Kidney epithelial cell (primary cell): ENCODE measurements at places on chromosomes 11 and 22. TPM values are rescaled to one million over a fixed set of nuclear protein-coding genes. Genes with fewer than 3 reads are reported as not detected.

DNA sequence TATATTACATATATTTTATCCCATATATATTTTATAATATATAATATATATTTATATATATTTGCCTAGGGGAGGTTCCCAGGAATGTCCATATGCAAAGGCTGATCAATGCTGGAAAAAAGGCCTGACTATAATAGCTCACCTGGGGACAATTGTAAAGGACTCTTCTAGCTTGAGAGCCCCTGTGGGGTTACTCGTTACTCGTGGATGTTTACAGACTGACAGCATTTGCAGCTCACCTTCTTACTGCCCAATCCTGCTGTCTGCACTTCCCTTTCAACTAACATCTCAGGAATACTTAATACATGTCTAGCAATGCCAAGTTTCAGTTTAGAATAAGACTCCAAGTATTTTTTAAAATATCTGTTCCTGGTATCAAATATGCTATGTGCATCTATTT lies 1365.4 kb upstream of the RAG2 start:
- no peak for DNase-seq

Gene DUSP8
- 7.6 and 19.2 TPM in 2 replicates for total RNA-seq

DNA sequence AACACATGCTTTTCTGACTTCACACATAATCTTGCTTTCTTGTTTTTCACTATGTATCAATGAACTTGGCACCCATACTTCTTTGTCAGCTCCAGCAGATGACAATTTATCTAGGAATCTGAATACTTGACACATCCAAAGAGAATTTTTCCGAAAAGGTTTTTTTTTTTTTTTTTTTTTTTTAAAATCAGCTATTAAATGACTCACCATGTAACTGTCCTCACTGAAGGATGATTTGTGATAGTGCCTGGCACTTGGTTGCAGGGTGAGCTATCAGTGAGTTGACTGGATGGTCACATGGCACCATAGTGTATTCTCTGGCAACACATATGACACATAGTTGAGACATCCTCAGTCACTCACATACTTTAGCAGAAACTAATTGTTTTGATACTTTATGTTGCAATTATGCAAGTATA lies 133.4 kb upstream of the E2F8 start:
- peak; percentile 65 for DNase-seq

DNA sequence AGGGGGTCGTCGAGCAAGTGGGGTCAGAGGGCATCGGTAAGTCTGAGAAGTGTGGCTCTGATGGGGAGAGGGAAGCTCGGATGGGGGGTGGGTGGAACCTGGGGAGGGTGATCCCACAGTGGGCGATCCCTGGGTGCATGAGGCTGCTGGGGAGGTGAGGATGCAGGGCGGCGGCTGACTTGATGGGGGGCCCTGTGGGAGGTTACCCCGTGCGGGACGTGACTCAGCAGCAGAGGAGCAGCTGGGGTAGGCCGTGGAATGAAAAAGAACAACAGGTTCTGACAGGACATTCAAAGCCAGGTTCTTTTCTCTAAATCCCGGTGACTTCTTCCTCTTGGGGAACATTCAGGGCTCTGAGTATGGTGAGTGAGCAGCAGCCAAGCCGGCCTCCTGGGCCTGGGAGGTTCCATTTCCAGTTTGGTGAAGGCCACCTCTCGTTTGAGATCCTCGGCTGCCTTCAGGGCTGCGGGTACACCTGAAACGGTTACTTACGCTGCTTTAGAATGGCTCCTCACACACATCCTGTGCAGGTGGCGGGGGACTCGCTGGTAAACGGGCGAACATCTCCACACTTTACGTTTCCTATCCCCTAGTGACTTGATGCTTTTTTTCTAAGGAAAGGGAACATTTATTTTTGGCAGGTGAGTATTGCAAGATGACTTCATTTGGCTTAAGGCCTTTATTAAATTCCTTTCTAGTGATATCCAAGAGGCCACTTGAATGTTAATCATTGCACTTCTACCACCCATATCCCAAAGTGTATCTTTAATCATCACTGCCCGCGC lies 278.2 kb downstream of the TBC1D22A start:
- DNase-seq = no peak

Gene ADORA2A
- total RNA-seq = 0.21 and 0.46 TPM in 2 replicates

- no peak for DNase-seq
Measured at GRCh38 chr22:46708766-46709330, 29.2 kb downstream of the CERK start.

Gene FGF4
- not detected in 2 replicates for total RNA-seq

GRCh38 chr11:32034680-32035079 lies 56.2 kb upstream of the RCN1 start:
- DNase-seq = no peak

Gene IFT27
- total RNA-seq = 25.5 and 26.5 TPM in 2 replicates

GRCh38 chr11:68414496-68415221 lies 45.9 kb upstream of the PPP6R3 start:
- no peak for DNase-seq

Gene MED15
- total RNA-seq = 74.3 and 79.8 TPM in 2 replicates

Gene ABCC8
- total RNA-seq = not detected in 2 replicates

DNA sequence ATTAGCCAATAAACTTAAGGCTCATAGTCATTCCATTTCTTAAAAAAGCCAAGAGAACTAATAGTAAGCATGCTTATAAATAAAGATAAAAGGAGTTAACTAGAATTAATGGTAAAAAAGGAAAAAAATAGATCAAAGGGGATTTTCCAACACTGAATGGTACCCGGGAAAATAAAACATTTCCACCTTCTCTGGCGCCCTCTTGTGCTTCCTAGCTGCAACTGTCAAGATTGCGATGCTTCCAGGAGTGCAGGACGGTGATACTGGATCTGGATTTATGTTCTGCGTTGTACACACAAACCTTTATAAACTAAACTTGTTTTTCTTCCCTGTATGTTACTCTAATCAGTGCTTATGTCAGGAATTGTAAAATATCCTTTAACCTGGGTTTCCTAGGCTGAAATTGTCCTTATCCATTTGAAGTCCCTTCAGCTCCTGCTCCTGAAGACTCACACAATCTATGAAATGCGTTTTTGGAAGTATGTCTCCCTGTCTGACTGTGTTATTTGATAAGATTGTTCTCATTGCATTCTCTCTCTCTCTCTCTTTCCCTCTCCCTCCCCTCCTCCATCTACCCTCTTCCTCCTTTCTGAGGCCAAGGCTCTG lies 9.6 kb upstream of the HTATIP2 start:
- no peak for DNase-seq

Gene P4HA3
- total RNA-seq = 0.88 and 1.7 TPM in 2 replicates

DNA sequence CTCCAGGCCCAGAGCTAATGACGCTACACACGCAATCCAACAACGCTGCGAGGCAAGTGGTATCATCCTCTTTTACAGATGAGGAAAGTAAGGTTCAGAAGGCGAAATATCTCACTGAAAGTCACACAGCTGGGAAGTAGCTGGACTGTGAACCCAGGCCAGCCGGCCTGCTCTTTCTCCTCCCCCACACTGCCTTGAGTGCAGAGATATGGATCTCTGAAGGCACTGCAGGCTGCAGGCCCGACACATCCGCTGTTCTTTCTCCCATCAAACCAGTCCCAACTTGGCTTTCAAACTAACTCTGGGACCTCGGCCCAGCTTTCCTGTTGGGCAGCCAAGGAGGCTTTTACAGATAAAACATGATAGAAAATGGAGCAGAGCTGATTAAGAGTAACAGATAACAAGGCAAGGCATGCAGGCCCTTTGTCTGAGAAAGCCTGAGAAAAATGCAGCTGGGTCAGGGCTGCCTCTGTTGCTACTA lies 64.0 kb upstream of the PTPRJ start:
- no peak for DNase-seq

DNA sequence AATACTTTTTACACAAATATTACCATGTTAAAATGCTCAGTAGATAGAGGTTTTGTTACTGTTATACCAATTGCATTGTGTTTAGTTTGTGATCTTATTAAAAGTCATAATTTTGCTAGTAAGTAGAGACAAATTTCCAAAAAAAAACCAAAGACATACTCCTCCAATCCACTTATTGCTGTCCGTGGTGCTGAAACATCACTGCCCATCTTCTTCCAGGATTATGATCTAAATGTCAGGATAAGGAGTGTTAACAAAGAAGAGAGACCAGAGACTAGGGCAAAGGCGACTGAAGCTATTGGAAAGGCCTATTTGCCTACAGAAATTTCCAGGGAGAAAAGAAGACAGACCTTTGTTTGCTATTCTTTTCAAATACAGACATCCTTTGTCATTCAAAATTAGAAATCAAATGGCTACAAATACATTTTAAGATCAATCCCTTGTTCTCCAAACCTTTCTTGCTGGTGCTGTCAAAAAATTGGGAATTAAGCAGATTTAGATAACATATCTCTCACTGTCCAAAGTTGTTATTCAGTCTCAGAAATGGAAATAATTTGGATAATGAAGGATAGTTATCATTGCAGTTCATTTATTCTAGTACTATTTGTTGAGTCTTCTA lies 199.7 kb downstream of the C11orf91 start:
- no peak for DNase-seq

GRCh38 chr22:49462795-49463194 lies 364.9 kb downstream of the BRD1 start:
- no peak for DNase-seq

DNA sequence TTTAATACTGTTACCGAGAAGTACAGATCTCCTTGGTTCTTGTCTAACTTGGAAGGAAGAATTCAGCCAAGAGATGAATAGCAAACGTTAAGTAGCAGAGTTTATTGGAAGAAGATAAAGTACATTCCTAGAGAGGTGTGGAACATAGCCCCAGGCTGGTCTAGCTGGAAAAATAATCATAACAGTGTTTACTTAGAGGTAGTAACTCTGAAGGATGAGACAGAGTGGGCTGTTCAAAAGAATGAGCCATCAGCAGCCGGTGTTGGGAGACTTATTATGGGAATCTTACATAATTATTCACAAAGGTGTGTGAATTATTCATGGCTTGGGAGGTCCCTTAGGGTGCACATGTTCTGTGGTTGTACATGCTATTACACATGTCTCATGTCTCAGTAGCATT lies 276.5 kb downstream of the LUZP2 start:
- DNase-seq = no peak

DNA sequence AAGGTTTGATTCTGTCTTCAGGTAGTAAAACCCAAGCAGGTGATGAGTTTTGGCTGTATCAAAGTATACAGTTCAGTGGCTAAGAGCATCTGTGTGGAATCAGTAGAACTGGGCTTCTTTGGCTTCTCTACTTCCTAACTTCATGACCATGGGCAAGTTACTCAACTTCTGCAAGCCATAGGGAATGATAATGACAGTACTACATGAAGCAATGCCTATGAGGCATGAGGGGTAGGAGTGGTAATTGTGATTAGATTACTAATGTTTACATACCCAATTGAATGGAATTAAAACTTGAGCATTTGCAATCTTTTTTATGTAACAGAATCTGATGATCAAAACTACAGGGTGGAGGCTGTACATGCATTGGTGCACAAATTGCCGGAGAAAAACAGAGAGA lies 164.3 kb downstream of the PGR start:
- DNase-seq = no peak

- DNase-seq = no peak
Measured at GRCh38 chr11:126054408-126054807, 8.3 kb downstream of the CDON start.

DNA sequence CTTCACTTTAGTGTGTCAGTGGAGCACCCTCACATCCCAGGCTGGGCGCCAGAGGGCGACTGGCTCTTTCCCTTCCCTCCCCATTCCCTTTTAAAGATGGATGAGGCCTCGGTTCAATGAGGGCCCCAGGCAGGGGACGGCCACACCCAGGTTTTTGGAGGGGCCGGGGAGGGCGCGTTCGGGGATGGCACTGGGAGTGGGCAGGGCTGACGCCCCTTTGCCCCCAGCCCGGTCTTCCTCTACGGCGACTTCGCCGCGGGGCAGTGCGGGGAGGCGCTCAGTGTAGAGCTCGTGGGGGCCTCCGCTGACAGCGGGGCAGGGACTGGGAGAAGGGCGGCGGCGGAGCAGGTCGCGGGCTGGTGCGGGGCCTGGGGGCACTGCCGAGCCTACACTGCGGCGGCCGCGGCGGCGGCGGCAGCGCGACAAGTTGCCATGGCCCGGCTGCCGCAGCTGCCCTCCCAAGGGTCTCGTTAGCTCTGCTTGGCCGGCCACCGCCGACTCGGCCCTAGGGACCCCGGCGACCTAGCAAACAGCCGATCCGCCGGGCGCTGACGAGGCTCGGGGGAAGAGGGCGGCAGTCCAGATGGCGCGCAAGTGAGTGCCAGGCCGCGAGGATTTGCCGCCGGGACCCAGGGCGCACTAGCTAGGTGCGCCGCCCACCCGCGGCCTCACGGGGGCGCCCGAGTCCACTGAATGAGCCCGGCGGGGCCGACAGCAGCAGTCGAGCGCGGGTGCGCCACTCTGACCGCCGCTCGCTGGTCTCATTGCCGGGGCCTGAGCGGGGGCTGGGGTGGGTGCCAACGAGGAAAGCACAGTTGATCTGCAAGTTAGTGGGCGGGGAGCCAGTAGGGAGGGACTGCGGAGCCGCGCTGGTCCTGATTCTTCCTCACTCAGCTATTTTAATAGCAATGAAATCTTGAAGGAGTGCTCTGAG lies 92.7 kb downstream of the RRM1 start:
- DNase-seq = peak; percentile 19

Gene PLCB3
- total RNA-seq = 25.4 and 32.5 TPM in 2 replicates
